Spinal cord (tissue), 10 donors: ENCODE measurements at places on chromosomes 3 and 15. TPM values are rescaled to one million over a fixed set of nuclear protein-coding genes. Genes with fewer than 3 reads are reported as not detected.

The SEMA5B gene
- 14.2 TPM for total RNA-seq

The ATP8B4 gene
- 7.3 TPM for total RNA-seq

The ICE2 gene
- 63.8 TPM for total RNA-seq

The PTH1R gene
- total RNA-seq, result 7.8 TPM

The CCK gene
- total RNA-seq, result 5.1 TPM

The CRABP1 gene
- 113 TPM for total RNA-seq

The C3orf70 gene
- 26.4 TPM for total RNA-seq

The ADGRG7 gene
- not detected for total RNA-seq

The CCDC191 gene
- total RNA-seq, result 11.1 TPM

The RLBP1 gene
- total RNA-seq, result 0.83 TPM

The TRH gene
- 61.5 TPM for total RNA-seq

The FAIM gene
- total RNA-seq, result 26.8 TPM

The SPRED1 gene
- 85.8 TPM for total RNA-seq

The CEP19 gene
- total RNA-seq, result 9.4 TPM
